ENCODE measurements at places on chromosomes 1 and 21.

GRCh38 chr1:211334986-211335385, 8.4 kb downstream of the TRAF5 start:
- no peak for DNase-seq

- DNase-seq: no peak
Observed at GRCh38 chr1:50976111-50976889, 6.3 kb downstream of the CDKN2C start.

GRCh38 chr1:102546251-102546650, 549.5 kb upstream of the OLFM3 start:
- no peak for DNase-seq

- no peak for DNase-seq
Observed at GRCh38 chr1:202199040-202199889, 5.7 kb downstream of the LGR6 start.

DNA sequence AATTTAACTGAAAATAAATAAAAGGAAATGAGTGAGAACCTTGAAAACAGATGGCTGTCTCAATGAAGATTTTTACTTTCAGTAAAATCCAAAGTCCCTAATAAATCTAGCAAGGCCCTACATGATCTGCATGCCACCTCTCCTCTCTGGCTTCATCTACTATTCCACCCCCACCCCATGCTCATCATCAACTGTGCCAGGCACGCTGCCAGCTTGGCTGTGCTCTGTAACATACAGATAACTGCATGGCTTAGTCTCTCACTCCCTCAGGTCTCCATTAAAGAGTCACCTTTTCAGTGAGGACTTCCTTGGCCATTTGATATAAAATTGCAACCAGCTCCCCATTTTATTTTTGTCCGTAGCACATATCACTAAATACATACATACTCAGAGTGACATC, 26.7 kb downstream of the RGSL1 start:
- peak; percentile 66 for DNase-seq

GRCh38 chr1:41664861-41665640, 180.6 kb upstream of the EDN2 start:
- no peak for DNase-seq

GRCh38 chr1:47514229-47514628, 76.4 kb downstream of the FOXD2 start:
- DNase-seq: no peak

DNA sequence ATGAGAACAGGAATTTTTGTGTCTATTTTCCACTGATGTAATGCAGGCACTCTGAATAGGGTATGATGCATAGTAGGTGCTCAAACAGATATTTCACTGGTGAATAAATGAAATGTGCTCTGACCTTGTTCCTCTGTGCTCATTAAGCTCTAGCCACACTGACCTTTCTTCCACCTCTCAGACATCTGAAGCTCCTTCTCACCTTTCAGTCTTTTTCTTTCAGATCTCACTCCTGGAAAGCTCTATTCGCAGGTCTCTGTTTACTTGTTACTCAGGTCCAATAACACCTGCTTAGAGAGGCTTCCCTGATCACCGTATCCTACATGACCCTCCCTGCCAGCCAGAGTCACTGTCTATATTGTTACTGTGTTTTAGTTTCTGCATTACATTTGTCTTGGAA, 59.2 kb upstream of the IVNS1ABP start:
- DNase-seq: no peak

GRCh38 chr1:94672001-94672400, 130.4 kb upstream of the F3 start:
- DNase-seq: no peak
